Peyer's patch (tissue), 4 donors: ENCODE measurements at places on chromosomes 16 and 17. TPM values are rescaled to one million over a fixed set of nuclear protein-coding genes. Genes with fewer than 3 reads are reported as not detected.
A peak's percentile ranks its signal among the peaks of the same experiment; 100 is the strongest.

Gene ZDHHC1
- 3.5 TPM for total RNA-seq

Gene FOXC2
- 0.40 TPM for total RNA-seq

Gene TBX6
- 3.3 TPM for total RNA-seq

Gene SKAP1
- 8.2 TPM for total RNA-seq

Gene MT1G
- 110 TPM for total RNA-seq

Gene EVPL
- total RNA-seq, result 26.4 TPM

Gene TMEM204
- 42.1 TPM for total RNA-seq

Gene CCL8
- total RNA-seq, result not detected

Gene ZNF469
- 0.18 TPM for total RNA-seq

Gene SLC5A11
- 73.2 TPM for total RNA-seq

Gene FUS
- total RNA-seq, result 69.7 TPM

DNA sequence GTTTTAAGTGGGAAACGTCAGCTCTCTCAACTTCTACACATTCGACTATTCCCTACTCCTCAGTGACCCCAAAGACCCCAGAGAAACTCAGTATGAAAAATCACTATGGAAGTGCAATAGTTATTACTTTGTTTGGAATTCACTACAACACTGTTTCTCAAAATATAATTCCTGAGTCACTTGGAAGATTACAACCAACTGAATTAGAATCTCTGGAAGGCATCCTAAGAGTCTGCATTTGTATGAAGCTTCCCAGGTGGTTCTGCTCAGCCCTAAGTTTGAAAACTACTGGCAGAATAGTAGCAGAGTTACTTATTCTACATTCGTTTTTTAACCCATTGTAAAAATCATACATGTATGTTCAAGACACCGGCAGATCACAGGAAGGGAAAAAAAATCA, 525.6 kb downstream of the MAF start:
- no peak for DNase-seq

GRCh38 chr17:17079761-17080160, 37.5 kb downstream of the MPRIP start:
- no peak for DNase-seq

- DNase-seq, result peak; percentile 31
Observed at GRCh38 chr16:27377666-27378485, 24.1 kb upstream of the IL21R start.

GRCh38 chr16:5028950-5029475, 4.7 kb downstream of the NAGPA start:
- no peak for DNase-seq

- DNase-seq, result no peak
Observed at GRCh38 chr16:23968176-23968575, 132.4 kb downstream of the PRKCB start.

DNA sequence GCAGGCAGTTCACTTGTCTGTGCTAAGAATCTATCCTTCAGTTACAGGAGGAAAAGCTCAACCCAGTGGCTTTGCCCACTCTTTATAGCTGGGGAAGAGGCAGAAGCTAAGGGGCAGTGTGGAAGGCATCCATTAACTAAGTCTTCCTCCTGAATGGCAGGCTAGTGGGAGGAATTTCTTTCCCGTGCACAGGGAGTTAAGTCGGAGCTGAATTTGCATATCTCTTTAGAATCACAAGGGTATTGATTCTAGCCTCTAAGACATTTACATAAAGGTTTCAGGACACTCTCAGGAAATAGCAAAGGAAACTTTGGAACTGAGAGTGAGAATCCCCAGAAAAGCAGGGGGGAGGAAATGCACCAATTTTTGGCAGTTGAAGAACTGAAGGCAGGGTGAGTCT, 245.6 kb downstream of the CA10 start:
- DNase-seq, result no peak

DNA sequence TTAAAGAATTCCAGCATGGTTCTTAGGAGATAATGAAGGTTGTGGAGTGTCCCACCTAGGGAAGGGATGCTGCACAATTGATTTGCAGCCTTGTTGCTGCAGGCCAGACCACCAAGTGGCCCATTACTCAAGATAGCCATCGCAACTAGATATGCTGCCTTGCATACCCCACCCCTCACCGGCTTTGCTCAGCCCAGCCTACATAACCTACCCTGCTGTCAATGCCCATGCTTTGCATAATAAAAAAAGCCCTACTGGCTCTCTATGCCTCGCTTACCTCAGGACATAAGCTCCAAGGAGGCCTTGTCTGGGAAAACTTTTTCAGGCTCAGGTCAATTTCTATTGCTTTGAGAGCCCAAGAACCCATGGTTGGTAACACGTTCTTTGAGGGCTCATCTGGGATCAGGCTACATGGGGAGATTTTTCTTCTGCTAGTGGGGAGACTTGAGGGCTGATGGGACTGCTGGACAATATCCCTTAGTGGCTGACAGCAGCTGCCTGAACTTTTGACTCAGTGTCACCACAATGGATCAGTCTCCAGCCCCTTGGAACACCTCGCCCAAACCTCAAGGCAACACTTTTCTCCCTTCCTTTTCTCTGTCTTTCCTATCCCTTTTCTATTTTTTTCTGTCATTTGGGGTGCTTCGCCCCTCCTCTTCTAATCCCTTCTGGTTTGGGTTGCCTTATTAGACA, 38.3 kb downstream of the SCPEP1 start:
- DNase-seq, result no peak

DNA sequence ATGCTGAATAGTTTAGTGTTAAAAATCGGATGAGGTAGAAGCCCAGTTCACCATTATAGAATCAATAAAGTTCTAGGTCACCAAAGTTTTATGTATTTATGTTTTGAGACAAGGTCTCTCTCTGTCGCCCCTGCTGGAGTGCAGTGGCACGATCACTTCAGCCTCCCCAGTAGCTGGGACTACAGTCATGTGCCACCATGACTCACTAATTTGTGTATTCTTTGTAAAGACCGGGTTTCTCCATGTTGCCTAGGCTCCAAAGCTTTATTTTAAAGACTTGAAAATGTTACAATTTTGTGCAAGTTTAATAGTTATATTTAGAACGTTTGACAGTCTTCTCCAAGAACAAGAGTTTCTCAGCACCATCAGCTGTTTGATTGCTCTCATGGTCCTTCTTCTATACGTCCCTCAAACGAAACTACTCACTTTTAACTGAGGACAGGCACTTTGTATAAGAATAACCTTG, 32.1 kb downstream of the NDE1 start:
- DNase-seq, result no peak

- no peak for DNase-seq
Observed at GRCh38 chr16:28189245-28189644, 22.5 kb downstream of the XPO6 start.

DNA sequence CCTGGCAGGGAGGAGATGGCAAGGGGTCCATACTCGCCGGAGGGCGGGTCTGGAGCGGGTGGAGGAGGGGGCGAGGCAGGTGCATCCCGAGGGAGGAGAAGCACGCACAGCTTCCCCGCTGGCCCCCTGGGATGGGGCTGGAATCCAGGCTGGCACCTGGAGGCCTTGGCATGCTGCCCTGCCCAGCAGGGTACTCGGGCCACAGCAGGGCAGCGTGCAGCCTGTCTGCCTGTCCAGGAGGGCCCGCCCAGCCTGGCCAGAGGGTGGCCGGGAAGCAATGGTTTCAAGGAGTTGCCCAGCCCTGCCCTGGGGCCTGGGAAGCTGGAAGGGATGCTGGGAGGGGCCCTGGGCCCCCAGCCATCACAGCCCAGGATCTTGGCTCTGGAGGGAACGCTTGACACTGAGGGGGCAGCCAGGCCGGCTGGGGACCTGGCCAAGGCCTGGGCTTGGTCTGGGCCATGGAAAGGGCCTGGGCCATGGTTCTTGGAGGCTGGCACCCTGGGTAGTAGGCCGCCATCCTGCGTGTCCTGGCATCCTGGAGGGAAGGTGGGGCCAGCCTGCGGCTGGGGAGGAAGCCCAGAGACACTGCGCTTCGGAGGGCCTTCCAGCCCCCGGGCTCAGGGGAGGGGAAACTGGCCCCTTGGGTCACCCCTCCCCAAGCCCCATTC, 1.1 kb downstream of the GLIS2 start:
- DNase-seq, result no peak

DNA sequence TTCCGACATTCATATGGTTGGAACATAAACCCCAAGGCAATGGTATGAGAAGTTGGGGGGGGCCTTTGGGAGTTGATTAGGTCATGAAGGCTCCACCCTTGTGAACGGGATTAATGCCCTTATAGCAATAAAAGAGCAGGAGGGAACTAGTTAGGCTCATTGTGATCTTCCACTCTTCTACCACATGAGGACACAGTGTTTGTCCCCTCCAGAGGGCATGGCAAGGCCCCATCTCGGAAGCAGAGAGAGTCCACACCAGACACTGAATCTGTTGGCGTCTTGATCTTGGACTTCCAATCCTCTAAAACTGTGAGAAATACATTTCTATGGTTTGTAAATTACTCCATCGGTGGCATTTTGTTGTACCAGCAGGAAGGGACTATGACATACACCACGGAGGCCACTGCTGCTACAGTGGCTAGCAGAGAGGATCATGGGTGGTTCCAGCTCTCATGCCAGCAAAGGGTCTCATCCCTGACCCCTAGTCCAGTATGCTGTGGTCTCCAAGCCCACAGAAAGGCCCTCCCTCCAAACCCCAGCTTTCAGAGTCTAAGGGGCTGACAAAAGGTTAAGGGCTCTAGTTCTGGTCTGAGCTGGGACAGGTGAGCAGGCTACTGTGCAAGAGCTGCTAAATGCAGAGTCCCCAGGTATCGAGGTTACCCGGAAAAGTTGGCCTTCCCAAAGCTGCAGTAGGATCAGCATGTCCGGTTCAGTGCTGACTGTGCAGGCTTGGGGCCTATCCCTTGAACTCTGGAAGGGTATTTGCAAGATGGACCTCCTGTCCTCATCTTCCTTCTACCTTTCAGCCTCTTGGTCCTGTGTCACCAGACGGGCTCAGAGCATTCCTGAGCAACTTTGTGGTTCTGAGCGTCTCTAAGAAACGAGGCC, 12.2 kb downstream of the CCR7 start:
- peak; percentile 13 for DNase-seq

DNA sequence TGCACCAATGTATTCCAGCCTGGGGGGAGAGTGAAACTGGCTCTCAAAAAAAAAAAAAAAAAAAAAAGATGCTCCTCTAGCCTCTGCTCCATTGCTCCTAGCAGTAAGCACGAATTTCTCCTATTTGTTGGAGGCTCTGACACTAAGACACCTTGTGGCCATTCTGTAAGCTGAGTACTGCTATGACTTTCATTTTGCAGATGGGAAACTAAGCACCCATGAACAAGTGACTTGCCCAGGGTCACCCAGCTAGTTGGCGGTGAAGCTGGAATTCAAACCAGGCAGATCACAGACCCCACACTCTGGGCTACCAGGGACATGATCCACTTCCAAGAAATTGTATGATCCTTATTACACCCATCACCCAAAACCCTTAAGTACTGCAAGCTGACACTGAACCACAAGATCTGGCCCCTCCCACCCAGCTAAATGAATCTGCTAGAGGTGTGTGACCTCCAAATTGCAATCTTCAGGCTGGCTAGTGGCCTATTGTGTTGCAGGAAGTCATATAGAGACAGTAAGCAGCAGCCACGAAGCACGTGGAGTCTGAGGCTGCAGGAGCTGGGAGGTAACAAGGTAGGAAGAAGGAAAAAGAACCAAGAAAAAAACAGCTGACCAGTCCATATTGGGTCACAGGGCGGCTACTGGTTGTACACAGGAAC, 209.4 kb downstream of the XYLT1 start:
- no peak for DNase-seq

DNA sequence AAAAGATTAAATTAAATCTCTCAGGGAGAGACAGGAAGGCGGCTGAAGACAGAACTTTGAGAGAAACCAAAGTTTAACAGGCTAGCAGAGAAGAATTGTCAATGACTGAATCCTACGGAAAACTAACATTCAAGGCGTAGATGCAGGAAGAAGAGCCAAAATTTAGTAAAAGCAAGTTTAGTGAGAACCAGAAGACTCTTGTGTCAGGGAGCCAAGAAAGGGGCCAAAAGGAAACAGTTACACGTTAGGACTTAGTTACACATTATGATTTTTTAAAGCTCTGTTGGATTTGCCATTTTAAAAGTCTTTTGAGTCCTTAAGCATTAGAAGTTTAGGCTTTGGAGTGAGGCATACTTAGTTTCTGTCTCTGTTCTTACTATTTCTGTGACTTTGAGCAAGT, 164.6 kb downstream of the CHD9 start:
- no peak for DNase-seq

DNA sequence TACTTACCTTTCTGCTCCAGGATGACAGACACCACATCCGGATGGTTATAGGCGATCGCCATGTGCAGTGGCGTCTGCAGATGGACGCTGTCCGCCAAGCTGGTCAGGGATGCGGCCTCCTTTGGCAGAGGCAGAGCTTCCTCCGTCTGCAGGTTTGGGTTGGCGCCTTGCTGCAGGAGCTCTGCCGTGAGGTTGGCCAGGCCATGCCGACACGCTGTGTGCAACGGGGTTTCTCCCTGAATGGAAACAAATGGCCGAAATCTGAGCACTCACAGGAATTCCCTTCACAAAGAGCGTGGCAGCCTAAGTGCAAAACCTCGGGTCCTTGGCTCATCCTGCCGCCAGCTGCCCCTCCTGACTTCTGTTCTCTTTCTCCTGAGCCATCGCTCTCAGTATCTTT, 41.8 kb downstream of the CYB5D2 start:
- DNase-seq, result peak; percentile 21

GRCh38 chr17:58615768-58616659, 75.8 kb downstream of the TEX14 start:
- DNase-seq, result no peak

GRCh38 chr17:73401911-73402310, 90.1 kb upstream of the CDC42EP4 start:
- DNase-seq, result peak; percentile 55
